ENCODE measurements at places on chromosomes 11 and 22.

- peak; percentile 82 for DNase-seq
Observed at GRCh38 chr11:12288212-12288930, 89.0 kb upstream of the PARVA start.

- DNase-seq: no peak
Observed at GRCh38 chr11:123672568-123672967, 18.1 kb upstream of the SCN3B start.

- DNase-seq: no peak
Observed at GRCh38 chr11:16239141-16240105, 116.9 kb downstream of the SOX6 start.

DNA sequence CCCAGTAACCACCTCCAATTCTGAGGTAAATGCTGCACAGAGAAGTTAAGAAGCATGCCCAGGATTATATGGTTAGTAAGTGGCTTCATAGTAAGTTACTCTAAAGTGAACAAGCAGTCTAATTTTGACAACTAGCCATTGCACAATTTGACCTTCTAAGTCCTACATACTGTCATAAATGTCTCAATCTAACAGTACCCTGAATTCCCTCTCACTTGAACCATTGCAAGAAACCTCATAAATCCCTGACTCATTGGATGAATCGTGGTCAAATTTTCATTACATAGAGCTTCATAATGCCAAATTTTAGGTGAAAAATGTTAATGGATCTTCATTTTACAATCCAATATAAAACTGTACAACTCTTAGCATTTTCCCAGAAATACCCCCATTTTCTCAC is 217.3 kb upstream of the GRIA4 start:
- no peak for DNase-seq

DNA sequence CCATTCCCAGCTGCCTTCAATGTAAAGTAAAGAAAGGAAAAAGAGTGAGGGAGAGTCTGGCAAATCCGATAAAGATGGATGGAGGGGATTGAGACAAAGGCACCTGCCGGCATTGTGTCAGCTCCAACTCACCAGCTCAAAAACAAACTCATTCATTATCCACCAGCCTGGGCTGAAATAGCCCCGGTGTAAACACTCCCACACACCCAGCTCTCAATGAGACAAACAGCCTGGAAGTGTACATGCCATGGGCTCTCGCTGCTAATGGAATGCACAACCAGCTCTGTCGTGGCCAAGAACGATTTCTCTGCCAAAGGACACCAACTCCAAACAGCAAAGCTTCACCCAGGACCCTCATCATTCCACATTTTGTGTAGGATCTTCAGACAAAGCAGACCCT is 89.3 kb upstream of the OPCML start:
- DNase-seq: no peak
